ENCODE measurements at places on chromosomes 1 and 21.

GRCh38 chr1:183871142-183871541 lies 66.2 kb downstream of the RGL1 start:
- no peak for DNase-seq

GRCh38 chr1:29884740-29885139 lies 648.4 kb downstream of the PTPRU start:
- DNase-seq = no peak

DNA sequence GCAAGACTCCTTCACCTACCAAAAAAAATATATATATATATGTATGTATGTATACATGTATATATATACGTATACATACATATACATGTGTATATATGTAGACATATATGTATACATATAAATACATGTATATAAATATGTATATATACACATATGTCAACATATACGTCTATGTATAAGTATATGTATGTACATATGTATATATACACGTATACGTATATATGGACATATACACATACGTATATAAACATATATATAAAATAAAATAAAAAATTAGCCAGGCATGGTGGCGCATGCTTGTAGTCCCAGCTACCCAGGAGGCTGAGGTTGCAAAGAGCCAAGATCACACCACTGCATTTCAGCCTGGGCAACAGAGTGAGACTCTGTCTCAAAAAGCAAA lies 31.6 kb downstream of the BRWD1 start:
- DNase-seq = no peak

- no peak for DNase-seq
Measured at GRCh38 chr1:21559788-21560567, 50.8 kb downstream of the ALPL start.

DNA sequence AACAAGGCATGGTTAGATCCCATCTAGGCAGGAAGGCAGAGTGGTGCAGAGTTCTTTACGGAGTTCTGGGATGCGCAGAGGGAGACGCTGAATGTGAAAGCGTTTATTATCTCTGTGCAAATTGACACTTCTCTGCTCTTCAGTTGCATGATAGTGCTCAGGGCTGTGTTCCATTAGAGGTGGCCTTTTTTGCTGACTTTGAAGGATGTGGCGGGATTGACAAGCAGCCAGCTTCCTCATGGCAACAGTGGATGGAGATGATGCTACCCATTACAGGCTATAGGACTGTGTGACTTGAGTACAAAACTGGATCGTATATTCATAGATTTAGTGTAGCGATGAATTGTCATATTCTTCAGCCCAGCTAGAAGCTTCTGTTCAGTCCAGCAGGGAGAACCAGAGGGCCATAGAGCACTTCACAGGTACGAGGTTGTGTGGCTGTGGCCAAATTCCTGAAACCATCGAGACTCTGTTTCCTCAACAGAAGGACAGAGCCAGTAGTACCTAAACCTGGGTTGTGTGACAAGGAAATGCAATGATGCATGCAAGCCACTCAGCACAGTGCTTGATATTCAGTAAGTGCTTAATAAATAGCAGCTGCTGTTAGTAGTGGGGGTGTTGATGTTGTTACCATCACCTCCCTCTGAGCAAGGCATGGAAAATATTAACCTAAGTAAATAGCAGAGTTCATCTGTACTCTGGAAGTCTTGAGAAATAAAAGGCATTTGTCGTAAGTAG lies 430.0 kb upstream of the KAZN start:
- DNase-seq = no peak

DNA sequence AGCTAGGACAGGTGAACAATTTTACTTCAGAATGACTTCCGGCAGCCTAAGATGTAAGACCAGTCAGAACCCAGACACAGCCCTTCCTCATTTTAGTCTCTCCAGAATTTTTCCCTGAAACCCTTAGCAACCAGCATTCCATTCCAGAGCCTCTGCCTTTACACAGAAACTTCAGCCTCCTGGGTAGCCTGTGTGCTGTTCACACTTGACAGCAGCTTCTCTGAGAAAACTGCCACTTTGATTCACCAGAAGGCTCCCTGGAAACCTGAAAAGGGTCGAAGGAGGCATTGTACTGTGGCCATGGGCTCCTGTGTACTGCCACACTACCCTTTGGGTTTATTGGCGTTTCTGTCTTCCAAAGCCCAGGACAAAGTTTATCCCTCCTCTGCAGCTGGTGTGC lies 17.4 kb downstream of the HYI start:
- no peak for DNase-seq

GRCh38 chr1:78255383-78255782 lies 209.6 kb downstream of the GIPC2 start:
- DNase-seq = no peak

GRCh38 chr1:168243198-168243597 lies 17.4 kb downstream of the SFT2D2 start:
- DNase-seq = no peak

- DNase-seq = no peak
Measured at GRCh38 chr1:224203243-224204016, 20.4 kb downstream of the DEGS1 start.

GRCh38 chr1:14997646-14998276 lies 155.8 kb upstream of the TMEM51 start:
- DNase-seq = no peak

DNA sequence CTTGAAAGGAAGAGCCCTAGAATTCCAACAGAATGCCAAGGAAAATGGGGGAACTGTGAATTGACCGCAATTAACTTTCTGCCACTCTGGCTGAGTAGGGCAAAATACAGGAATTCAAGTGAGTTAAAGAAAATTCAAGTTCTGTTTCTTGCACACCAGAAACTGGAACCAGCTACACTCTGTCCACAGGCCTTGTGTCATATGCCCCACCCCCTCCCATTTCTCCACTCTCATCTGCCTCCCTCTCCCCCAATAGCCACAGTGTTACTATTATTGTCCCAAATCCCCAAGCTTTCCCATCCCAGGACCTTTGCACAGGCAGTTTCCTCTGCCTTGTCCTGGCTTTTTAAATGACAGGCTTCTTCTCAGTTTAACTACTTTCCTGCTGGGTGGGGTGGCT lies 4.3 kb upstream of the STK40 start:
- DNase-seq = no peak

GRCh38 chr1:154337253-154337894 lies 12.0 kb downstream of the ATP8B2 start:
- DNase-seq = no peak

GRCh38 chr1:22259551-22260282 lies 116.8 kb upstream of the WNT4 start:
- DNase-seq = no peak

DNA sequence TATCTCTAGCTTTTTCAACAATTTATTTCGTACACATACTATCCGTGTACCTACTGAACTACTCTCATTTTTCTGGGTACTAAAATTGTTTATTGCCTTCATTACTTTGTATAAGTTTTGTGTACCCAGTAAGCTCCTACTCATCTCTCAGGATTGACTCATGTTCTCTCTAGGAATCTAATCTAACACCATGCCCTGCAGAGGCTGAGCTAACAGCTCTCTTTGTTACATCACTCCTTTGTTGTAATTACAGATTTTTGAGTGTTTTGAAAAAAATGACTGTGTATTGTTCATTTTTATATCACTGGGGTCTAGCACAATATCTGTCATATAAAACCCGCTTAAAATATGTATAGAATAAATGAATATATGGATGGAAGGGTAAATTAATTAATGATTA lies 167.1 kb downstream of the ATP6V1G3 start:
- no peak for DNase-seq

- no peak for DNase-seq
Measured at GRCh38 chr1:115426231-115426771, 88.3 kb upstream of the NGF start.

- DNase-seq = peak; percentile 88
Measured at GRCh38 chr1:11719313-11720032, 16.5 kb upstream of the AGTRAP start.

- DNase-seq = no peak
Measured at GRCh38 chr1:111402083-111402482, 25.5 kb downstream of the OVGP1 start.

DNA sequence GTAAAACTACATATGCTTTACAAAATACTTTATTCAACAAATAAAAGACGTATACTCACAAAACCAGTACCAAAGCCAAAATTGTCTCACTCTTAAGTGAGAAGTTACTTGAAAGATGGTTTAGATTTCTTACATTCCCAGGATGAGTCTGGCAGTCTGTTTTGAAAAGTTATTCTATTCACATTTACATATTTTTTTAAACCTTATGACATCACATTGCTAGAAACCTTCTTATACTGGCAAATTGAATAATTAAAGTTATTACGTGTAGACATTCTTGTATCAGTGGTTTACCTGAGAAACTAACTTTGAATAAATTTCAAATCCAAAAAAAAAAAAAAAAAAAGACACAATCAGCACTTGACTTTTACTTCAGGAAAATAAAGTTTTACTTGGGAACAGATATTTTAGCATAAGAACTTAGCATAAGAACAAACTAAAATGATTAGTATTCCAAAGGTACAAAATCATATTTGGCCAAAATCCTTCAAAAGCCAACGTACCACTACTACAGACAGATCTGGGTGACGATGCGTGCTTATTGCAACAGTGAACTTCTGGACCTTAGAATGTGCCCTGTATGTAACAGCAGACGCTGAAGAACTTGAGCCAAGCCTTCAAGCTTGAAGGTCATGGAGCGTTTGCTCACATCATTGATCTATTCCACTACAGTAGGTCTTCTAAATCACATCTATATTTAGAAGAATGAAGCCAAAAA lies 2.5 kb downstream of the CDC42BPA start:
- no peak for DNase-seq

GRCh38 chr21:45534636-45535331 lies 7.5 kb downstream of the SLC19A1 start:
- DNase-seq = no peak

DNA sequence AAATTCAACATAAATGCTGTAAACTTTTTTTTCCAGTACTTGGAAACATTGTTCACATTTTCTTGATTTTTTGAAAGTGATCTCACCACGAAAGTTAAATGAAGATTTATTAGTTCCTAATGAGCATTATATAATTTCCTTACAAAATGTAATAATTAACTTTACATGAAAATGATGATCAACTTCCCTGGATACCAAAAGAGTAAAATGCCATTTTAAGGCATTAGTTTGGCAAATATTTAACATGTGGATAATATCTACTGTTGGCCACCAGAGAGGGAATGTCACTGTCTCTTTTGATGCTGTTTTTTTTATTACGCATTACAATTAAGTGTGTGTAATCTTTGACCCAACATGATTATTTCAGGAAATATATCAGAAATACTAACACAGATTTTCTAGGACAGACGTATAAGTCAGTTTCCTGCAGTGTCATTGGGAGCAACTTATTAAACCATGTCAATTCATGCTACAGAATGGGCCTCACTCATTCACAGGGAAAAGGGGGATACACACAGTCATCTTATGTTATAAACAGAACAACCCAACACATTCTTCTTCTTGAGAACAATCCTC lies 903.9 kb upstream of the ADGRL2 start:
- DNase-seq = no peak

DNA sequence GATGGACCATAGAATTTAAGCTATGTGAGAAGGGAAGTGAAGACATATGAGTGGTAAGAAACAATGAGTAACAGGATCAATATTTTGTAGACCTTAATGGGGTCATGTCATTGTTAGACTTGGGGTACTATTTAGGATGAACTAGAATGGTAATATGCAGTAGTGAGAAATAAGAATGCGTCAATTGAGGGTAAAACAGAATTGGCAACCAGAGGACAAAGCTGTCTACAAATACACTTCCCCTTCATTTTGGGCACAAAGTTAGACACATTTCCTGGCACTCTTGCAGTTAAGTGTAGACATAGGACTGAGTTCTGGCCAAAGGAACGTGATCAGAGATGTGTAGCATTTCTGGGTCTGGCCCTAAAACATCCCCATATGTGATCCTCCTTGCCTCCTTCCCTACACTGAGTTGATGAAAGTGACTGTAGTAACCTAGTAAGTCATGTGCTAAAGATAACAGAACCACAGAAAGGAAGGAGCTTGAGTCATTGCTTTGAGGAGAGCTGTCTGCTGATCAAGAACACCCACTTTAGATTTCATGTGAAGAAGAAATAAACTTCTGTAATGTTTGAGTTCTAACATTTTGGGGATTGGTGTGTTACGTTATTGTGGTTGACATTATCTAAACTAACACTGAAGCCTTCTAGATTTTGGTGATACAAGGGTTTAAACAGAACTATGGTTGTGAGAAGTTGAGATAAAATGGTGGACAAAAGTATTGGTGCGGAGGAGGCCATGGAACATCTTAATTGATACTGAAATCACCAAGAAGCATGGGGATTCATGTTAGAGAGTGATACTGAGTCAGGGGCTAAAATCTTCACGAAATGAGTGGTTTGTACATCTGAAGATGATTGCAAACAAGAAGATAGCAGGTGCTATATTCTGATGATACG lies 41.7 kb downstream of the CD55 start:
- no peak for DNase-seq

DNA sequence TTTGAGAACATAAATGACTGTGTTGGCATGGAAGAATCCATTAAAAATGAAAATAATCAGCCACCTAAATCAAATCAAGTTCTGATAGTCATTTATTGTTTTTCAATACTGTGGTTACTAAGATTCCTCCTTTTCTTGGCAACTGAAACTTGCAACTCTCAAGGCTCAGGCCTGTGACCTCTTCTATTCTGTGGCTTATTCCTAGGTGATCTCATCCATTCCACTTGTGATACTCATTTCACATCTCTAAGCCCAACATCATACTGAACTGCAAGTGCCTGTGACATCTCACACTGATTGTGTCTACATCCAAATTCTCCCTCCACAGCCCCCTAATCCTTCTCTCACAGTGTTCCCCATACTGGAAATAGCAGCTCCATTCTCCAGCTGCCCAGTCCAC lies 4.8 kb upstream of the ST6GALNAC5 start:
- DNase-seq = no peak

DNA sequence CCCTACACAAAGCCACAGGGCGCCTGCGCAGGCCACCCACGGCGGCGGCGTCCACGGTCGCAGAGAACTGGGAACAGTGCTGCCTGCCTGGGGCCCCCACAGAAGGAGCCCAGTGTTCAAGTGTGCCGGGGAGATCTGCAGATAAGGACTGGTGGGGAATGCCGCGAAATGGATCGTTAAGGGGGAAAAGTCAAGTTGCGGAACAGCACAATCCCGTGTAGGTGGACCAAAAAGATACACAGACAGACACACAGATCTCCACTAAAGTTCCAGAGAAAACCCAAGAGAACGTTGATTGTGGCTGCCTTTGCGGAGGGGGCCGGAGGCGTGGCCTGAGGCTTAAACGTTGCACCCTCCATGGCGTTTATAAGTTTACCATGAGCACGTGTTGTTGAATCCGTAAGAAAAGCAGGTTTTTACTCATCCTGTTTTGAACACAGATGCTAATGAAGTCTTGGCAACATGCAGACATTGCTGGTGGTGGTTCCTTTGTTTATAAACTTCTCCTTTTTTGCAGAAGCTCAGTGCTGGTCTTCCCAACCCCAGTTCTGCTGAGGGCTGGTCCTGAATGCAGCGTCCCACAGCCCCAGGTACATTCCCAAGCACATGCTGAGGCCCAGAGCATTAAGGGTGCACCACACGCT lies 4.1 kb downstream of the SPATC1L start:
- no peak for DNase-seq

GRCh38 chr21:21096956-21097355 lies 98.7 kb downstream of the NCAM2 start:
- DNase-seq = no peak

- no peak for DNase-seq
Measured at GRCh38 chr21:36654324-36654723, 44.6 kb upstream of the SIM2 start.
